ENCODE measurements at places on chromosomes 12 and 14. TPM values are rescaled to one million over a fixed set of nuclear protein-coding genes. Genes with fewer than 3 reads are reported as not detected.

DNA sequence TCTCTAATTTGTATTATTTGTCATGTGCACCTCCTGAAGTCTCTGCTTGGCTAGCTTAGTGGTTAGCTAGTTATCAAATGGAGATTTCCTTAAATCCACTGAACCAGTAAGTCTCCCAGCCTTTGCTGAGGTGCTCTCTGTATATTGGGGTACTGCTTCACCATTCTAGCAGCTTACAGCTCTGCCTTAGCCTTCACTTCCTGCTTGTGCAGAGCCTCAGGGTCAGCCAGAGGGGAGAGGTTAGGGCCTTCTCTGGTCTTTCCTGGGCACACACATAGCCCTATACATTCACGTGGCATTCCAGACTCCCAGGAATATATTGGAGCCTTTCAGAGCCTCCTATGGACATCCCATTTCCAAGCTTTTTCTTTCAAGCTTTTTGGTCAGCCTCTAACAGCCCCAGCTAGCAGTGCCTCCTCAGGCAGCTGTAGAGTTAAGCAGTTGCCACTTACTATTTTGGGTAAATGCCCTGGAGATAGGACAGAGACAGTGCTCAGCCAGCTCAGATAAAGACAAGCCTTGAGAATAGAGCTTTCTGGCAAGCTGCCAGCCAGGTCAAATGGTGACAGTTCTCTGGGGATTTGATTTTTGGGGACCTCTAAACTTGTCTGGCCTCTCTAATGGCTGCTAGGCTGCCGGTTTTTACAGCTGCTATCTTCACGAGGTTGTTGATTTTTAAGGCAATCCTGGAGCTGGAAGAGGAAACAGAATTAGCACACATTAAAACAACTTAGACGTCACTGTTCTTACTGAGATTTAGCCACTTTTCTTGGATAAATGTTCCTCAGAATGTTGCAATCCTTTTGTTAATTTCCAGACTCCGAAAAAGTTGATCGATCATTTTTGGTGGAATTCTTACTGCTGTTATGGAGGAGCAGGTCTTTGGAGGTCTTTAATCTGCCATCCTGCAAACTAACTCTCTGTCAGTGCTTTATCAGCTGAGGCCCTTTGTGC is 32.9 kb downstream of the FBXW8 start:
- no peak for ATAC-seq

DNA sequence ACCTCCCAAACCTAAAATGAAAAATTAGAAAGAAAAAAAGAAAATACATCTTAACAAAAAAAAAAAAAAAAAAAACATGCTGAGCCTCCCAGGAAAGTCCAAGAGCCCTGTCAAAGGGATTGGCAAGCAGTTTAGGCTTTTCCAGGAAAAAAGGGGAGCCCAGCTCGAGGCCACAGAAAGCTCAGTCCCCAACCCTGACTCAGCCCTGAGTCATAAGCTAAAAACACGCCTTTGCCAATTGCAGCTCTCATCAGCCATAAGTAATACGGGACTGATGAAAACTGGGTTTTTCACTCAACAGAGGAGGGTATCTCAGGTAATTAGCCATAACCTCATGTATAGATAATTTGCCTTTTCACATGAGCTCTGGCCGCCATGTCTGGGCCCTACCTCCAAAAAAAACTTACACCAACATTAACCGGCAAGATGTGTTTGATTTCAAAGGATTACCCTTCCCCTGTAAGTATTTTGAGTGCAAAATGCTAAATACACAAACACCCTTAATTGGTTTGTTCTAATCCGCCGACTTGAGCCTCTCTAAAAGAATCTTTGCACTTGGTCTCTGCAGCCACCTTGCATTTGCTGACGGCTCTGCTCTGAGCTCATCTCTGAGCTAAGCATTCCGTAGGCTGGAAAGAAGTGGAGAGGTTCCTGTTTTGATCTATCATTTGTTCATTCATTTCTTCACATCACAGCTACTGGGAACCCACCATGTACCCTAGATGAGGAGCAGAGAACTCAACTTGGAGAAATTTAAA is 319.2 kb downstream of the BCL11B start:
- no peak for ATAC-seq

DNA sequence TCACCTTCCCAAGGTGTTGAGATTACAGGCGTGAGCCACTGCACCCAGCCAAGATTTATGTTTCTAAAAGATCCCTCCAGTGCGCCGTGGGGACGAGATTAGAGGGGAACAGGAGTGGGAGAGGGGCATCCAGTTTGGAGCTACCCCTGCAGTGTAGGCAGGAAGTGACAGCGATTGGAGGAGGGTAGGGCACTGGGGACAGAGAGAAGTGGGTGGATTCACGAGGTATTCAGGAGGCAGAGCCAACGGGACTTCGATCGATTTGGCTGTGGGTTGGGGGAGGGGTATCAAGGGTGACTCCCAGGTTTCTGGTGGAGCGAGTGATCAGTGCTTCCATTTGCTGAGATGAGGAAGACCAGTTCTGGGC is 82.1 kb downstream of the CCDC92 start:
- no peak for ATAC-seq

Gene ASCL4
- total RNA-seq, result 0.08 TPM

Gene ABCC9
- total RNA-seq, result 0.36 TPM
